IMR-90 (cell line): ENCODE measurements at places on chromosomes 7 and 10. TPM values are rescaled to one million over a fixed set of nuclear protein-coding genes. Genes with fewer than 3 reads are reported as not detected.

DNA sequence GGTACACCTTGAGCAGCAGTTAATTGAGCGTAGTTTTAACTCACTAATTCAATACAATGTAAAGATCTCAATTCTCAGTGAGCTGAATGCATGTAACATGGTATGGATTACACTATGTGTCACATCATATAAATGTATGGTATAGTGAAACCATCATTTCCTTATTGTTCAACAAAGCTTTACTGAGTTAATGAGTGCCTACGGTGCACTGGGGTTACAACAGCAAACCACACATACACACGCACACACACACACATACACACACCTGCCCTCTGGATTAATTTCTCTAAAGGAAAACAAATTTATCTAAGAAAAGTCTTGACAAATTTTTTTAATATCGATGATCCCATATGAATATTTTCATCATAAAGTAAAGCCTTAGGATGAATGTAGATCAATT lies 369.1 kb downstream of the MALRD1 start:
- no peak for DNase-seq

DNA sequence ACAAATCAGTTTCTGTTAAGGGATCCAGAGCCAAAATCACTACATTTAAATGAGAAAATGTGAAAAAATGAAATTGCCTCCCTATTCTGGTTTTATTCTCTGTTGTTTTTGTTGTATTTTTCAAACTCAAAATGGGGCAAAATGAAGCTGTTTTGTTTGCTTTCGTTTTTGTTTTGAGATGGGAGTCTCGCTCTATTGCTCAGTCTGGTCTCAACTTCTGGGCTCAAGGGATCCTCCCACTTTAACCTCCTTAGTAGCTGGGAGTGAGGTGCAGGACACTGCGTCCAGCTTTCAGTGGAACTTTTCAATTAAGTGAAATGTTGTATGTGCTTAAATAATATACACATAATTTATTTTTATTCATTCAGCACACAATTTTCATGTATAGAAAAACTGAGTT lies 205.0 kb downstream of the SORCS1 start:
- DNase-seq = no peak

The TET1 gene
- polyA plus RNA-seq = 0.76 and 1.0 TPM in 2 replicates

DNA sequence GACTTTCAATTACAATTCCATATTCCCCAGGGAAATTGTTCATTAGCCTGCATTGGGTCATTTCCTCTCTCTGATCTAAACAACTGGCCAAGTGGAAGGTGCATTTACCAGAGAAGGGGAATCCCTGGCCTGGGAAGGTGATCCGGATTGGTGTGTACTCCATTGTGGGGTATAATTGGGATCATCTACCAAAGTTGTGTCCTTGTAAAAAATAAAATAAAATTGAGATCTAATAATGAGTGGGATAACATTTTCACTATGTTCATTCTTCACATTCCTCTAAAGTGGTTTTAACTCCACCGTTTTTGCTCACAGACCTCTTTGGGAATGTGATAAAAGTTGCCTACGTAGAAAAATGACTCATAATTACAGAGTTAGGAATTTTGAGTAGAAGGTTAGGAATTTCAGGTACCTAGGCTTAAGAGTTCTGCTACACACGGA lies 22.8 kb downstream of the ARL5B start:
- peak; percentile 65 for DNase-seq

The MBL2 gene
- not detected in 2 replicates for polyA plus RNA-seq
